ENCODE measurements at places on chromosomes 11 and 22. TPM values are rescaled to one million over a fixed set of nuclear protein-coding genes. Genes with fewer than 3 reads are reported as not detected.

DNA sequence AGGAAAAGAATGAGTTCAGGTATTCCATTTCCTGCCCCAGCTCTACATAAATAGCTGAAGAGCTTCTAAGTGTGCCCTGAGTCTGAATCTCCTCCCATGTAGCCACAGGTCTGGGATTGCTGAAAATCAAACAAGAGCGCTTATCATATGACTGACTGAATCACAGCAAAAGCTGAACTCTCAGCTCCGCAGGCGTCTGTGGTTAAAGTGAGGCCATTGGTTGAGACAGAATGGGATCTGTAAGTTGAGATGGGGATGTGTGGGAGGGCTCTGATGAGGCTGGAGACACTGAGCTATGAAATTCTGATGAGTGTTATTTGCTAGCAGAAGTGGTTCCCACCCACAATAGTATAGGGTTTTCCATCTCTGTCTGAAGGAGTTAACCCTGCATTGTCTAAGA, 637.0 kb downstream of the OPCML start:
- no peak for DNase-seq

GRCh38 chr11:114340311-114341131, 44.3 kb downstream of the NNMT start:
- no peak for DNase-seq

DNA sequence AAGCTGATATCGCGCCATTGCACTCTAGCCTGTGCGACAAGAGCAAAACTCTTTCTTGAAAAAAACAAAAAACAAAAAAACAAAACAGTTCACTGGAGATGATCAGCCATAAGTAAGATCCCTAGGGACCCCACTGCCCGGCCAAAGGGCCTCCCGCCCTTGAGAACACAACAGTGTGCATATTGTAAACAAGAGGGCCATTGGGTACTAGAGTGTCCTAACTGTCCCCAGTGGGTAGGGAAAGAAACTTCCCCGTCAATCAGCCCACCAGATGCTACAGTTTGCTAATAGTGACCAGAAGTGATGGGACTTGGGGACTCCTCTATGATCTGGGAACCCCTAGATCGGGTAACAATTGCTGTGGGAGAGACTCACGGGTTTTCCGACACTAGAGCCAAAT, 3.7 kb upstream of the ACY3 start:
- no peak for DNase-seq

OR52H1 gene
- not detected for total RNA-seq

MPZL3 gene
- 8.8 TPM for total RNA-seq

DNA sequence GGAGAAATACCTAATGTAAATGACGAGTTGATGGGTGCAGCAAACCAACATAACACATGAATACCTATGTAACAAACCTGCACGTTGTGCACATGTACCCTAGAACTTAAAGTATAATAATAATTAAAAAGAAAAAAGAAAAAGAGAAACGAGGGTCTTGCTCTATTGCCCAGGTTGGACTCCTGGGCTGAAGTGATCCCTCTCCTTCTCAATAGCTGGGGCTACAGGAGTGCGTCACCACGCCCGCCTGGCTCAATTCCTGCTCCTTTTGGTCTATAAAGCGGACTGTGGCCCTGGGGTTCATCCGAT, 521 bp upstream of the PTS start:
- no peak for DNase-seq

DNA sequence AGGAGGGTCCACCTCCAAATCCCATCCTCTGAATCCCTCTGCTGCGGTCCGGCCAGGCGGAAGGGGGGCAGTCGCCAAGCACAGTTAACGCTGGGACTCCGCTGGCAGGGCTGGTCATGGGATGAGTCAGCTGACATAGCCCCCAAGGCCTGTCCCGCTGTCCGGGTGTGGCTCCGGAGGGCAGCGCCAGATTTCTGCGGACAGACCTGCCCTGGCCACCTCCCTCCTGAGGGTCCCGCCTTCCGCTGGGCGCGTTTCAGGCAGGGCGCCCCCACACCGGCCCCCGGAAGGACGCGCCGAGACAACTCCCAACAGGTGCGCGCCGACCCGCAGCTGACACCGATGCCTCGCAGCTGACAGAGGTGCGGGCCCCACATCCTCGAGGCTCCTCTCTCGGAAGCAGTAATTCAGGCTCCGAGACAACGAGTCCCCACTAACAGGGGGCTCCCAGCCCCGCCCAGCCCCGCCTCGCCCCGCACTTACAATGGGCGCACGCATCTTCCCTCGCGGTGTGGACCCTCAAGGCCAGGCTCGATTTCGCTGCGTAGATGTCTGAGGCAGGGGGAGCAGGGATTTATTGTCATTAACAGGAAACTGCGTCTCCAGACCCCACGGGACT, 607 bp downstream of the PLAAT3 start:
- DNase-seq, result peak; percentile 59

PHF21B gene
- not detected for total RNA-seq

ART1 gene
- total RNA-seq, result not detected

LIF gene
- total RNA-seq, result 1.4 TPM

DNA sequence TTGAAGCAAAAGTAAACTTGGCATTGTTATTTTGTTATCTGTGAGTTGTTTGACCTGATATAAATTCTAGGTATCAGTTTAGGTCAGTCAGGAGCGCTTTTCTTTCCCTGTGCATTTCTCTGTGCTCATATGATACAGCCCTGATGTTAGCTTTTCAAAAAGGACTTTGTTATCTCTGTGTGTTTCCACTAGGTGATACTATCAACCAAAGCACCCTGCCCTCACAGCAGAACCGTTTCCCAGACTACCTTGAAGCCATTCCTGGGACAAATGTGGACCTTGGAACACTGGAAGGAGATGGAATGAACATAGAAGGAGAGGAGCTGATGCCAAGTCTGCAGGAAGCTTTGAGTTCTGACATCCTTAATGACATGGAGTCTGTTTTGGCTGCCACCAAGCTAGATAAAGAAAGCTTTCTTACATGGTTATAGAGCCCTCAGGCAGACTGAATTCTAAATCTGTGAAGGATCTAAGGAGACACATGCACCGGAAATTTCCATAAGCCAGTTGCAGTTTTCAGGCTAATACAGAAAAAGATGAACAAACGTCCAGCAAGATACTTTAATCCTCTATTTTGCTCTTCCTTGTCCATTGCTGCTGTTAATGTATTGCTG, 87.7 kb upstream of the BIRC3 start:
- DNase-seq, result no peak

MYEOV gene
- not detected for total RNA-seq
